ENCODE measurements at places on chromosomes 5 and 9. TPM values are rescaled to one million over a fixed set of nuclear protein-coding genes. Genes with fewer than 3 reads are reported as not detected.
A peak's percentile ranks its signal among the peaks of the same experiment; 100 is the strongest.

Gene PCDHA4
- total RNA-seq = 1.5 TPM

Gene TPRN
- 17.6 TPM for total RNA-seq

Gene DRD1
- 2.9 TPM for total RNA-seq

Gene UBE2QL1
- 0.49 TPM for total RNA-seq

Gene HCN1
- total RNA-seq = not detected

Gene SPAAR
- 1.9 TPM for total RNA-seq

Gene PCDH12
- 7.4 TPM for total RNA-seq

Gene GARIN3
- not detected for total RNA-seq

Gene NUDT2
- total RNA-seq = 18.7 TPM

Gene BICD2
- 28.5 TPM for total RNA-seq

- no peak for DNase-seq
These were observed 747 bp upstream of the PROP1 start for GRCh38 chr5:177996660-177997318.

GRCh38 chr5:137016783-137017324 is 482.3 kb downstream of the SPOCK1 start:
- DNase-seq = no peak

- no peak for DNase-seq
These were observed 125.7 kb upstream of the ITGA1 start for GRCh38 chr5:52661903-52662595.

- no peak for DNase-seq
These were observed 505 bp downstream of the CREB3 start for GRCh38 chr9:35732800-35733541.

DNA sequence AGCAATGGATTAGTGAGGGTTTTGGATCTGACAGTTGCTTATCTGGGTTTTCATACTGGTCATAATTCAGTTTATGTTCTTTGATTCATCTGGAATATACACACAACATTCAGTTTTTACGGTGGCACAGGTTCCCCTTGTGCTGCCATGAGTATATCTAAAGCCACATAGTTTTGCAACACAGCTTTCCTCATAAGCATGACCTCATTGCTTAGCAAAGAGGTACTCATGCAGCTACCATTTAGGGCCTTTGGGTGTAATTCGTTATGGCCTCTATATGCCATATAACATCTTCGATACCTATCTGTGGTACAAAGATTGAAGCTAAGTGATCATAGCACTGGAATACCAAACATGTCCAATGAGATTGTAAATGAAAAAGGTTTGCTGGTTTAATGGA is 2.9 kb upstream of the RBM22 start:
- DNase-seq = no peak

DNA sequence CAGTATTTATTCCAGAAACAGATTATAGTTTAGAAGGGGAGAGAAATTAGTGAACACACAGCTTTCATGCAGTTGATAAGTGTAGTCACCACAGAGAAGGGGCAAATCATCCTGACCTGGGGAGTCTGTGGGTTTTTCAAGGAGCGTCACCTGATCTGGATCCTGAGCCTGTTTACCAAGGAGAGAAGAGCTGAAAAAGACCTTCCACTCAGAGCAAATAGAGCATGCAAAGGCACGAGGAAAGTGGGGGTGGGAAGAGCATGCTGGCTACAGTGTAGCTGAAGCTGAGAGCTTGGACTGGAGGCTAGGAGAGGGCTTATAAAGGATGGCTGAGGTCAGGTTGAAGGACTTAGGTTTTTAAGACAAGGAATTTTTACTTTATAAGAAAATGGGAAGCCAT is 30.4 kb downstream of the ACO1 start:
- DNase-seq = no peak

DNA sequence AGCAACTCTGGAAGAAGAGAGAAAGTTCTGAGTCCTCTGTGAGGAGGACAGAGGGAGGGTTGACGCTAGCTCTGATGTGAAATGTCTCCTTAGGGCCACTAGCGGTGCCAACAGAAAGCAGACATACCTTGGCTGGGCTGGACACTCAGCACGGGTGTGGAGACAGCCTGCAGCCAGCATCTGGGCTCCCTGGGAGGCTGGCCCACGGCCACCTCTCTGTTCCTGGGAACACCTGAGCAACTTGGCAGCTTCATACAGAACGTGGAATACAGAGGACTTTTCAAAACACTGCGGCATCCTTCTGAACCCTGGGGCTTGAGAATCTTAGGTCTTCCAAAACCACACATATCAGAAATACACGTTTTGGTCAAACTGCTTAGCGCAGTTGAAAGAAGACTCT is 269.1 kb downstream of the FSTL4 start:
- DNase-seq = no peak

GRCh38 chr5:162800301-162800700 is 637.1 kb upstream of the CCNG1 start:
- DNase-seq = no peak

DNA sequence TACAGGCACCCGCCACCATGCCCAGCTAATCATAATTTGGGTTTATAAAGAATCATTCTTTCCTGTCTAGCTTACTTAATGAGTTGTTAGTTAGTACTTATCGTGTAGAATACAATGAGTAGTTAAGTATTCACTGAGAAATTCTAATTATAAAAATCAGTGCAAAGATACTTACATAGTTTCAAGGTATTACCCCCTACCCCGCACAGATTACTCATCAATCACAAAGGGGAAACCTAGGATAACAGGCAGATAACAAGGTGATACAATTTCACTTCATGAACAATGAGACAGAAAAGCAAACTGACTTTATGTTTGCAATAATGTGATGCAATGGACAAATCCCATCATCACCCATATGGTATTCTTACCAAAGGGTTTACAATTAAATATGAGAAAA is 109.6 kb downstream of the FAM174A start:
- DNase-seq = no peak

DNA sequence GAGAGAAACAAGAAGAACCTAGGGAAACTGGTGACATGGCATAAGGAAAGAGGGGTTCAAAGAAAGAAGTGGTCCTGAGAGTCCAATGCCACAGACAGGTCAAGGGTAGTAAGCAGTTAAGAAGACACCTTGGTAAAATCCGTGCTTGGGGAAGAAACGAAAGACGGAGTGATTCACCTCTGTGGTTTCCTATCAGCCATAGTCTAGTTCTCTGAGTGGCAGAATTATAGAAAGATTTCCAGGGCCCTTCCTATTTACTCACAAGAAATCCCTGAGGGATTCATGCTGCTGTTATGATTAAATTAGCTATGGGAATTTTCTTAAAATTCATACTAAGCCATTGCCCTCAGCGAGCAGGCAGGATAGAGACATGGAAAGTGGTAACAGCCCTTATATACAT is 31.7 kb downstream of the IL33 start:
- DNase-seq = no peak

- DNase-seq = peak; percentile 97
These were observed 773 bp downstream of the SQSTM1 start for GRCh38 chr5:179821298-179822058.
